ENCODE measurements at places on chromosomes 11 and 22. TPM values are rescaled to one million over a fixed set of nuclear protein-coding genes. Genes with fewer than 3 reads are reported as not detected.

MMP12 gene
- not detected for polyA plus RNA-seq

- DNase-seq = no peak
These were observed 13.4 kb downstream of the IFT46 start for GRCh38 chr11:118552341-118552740.

DNA sequence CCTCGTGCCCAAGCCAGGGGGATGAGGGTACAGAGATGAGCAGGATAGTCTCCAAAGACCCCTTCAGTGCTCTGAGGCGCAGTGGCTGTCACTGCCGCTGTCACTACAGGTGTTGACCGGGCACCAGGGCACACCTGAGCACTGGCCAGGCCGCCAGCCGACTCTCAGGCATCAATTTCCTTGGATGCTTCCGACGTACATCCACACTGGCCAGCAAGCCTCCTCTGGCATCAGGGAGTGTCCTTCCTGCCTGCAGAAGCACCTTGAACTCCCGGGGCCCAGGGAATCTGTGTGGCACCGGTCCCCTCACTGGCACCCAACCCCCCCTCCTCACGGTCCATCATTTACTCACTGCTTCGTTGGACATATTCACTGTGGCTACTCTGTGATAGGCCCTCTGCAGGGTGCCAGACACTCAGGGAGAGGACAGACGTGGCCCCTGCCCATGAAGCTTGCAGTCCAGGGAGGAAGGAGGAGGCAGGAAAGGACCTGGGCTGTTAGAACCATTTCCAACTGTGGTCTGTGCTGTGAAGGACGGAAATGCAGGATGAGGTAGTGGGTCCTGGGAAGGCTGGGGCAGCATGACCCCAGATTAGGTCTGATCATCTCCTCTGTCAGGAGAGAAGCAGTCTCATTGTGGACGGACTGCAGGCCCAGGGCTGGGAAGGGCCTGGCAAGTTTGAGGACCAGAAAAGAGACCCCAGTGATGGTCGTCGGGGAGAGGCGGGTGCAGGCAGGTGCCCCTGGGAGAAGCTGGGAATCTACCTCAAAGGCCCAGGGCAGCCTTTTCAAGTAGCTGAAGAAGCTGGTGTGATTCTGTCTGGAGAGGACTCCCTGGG lies 46.3 kb upstream of the ANO1 start:
- no peak for DNase-seq

DNA sequence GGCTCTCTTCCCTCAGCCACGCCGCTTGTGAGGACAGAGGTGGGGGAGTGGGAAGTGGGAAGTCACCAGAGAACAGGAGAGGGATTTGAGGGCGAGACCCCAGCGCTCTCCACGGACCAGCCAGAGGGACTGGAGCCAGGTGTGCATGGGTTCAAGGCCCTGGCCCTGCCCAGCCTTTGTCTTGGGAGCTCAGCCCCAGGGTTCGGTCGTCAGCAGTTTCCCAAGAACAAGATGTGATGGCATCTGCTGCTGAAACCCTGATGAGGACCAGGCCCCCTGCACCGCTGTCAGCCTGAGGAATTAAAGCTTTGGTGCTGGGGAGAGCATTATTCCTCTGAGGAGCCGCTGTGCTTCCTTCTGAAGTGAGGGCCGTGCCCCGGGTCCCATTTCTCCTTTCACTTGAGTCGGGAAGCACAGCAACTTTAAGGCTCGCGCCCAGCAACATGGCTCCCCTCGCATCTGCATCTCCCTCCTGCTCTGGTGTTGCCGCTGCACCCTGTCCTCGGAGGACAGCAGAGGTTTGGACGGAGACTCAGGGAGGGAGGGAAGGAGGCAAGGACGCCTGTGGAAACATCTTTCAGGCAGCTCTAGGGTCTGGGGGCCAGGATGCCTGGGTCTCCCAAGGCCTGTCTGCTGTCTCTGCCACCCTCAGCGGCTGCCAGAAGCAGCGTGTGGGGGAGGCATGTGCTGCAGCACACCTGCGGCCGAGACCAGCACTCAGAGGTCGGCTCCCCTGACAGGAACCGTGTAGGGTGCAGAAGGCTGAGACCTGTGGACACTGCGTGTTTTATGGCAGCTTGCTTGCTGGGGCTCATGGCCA lies 3.8 kb downstream of the IFITM5 start:
- no peak for DNase-seq

GRCh38 chr11:82003671-82004515 lies 729.8 kb downstream of the FAM181B start:
- DNase-seq = no peak

DNA sequence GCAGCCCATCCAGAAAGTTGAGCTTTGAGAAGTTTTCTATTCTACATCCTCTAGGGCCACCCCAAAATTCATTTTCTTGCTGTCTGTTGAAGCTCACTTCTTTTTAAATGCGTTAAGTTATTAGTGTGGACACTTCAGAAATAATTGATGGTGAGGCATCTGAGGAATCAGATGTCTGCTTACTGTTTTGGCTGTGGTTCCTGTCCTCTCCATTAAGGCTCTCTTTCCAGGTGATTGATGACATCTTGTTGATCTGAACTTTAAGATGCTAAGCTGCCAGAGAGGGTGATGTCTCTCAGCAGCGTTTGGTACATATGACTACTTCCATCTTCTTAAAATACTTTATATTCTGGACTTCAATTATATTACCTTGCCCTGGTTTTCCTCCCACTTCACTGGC lies 45.2 kb downstream of the FAT3 start:
- DNase-seq = no peak

RBM14 gene
- 140 TPM for polyA plus RNA-seq

DNA sequence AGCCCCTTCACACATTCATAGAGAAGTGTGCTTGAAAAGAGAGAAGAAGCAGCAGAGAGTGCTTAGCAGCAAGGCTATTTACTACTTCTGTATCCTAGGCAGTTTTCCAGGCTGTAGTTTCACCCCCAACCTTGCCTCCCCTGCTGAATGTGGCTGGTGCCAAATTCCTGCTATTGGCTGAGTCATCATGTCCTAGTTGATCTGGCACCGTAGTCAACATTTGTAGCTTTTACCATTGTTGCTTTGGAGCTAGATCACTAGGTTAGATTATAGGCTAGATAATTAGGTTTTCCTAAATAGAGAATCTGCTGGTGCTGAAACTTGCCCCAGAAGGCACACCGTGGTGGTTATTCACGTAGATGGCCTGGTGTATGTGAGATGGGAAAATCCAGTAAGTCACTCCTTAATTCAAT lies 32.7 kb downstream of the ARHGAP42 start:
- no peak for DNase-seq

MRGPRF gene
- not detected for polyA plus RNA-seq

DNA sequence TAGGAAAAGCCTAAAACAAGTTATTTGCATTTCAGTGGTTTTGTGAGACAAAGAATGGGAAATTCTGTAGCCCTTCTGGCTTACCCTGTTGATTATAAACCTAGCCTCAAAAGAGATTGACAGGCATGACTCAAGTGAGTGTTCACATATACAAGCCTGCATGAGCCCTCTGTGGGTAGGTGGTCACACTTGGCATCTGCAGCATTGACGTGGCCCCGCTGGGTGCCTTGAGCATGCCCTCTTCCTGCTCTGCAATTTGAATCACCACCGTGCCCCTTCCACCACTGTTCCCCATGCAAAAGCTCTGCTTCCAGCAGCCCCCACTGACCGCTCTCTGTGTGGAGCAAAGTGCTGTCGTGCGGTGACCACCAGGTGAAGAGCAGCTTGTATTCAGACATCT lies 21.0 kb upstream of the ADSL start:
- no peak for DNase-seq

GRCh38 chr11:43941257-43941994 lies 1.0 kb upstream of the C11orf96 start:
- DNase-seq = no peak

RFPL1 gene
- polyA plus RNA-seq = not detected

C11orf97 gene
- polyA plus RNA-seq = not detected

DNA sequence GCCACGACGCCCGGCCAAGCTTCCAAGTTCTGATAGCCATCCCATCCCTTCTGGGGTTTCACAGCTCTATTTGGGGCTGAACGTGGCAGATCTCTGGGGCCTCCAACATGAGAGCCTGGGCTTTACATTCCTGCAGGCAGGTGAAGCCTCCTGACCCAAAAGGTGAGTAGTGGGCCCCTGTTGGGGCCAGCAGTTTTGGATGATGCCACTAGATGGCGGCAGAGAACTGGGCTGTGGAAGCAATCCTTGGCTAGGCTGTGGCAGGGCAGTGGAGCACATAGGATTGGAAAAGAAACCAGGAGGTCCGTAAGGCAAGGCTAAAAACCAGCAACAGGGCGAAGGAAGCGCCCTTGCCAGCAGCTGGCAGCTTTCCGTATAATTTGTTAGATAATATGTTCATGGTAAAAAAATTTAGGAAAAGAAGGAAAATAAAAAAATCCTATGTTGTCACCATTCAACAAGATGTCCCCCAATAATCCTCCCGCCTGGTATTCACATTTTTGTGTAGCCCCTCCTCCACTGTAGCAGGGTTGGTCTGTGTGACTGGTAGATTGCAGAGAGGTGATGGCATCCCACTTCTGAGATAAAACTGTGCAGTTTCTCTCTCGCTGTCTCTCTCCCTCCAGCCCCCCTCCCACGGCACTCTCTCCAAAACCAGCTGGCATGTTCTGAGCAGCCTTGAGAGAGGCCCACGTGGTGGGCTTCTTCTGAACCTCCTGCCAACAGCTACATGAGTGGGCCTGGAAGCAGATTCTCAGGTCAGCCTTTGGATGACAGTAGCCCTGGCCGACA lies 43.6 kb upstream of the OR4B1 start:
- DNase-seq = no peak

GRCh38 chr11:17496406-17496805 lies 19.8 kb upstream of the ABCC8 start:
- DNase-seq = no peak

DNA sequence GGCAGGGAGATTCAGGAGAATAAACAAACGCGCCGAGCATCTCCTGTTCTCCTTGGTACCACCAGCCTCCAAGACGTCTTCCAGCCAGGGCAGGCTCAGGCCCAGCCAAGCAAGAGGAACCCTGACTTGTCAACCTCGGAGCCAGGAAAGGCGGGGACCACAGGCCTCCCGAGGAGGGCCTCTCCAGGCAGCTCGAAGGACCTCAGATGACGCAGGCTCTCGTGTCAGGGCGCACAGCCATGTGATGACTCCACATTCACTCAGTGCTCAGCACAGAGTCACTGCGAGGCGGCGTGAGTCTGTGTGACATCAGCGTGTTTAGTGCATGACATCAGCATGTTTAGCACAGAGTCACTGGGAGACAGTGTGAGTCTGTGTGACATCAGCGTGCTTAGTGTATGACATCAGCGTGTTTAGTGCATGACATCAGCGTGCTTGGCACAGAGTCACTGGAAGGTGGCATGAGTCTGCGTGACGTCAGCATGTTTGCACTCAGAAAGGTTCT lies 241.4 kb downstream of the BRD1 start:
- no peak for DNase-seq

- no peak for DNase-seq
These were observed 740 bp downstream of the FADS1 start for GRCh38 chr11:61815790-61816735.

- DNase-seq = no peak
These were observed 4.5 kb upstream of the TP53I11 start for GRCh38 chr11:44955015-44955738.

GRCh38 chr11:76436020-76436419 lies 8.8 kb upstream of the EMSY start:
- DNase-seq = no peak

TM7SF2 gene
- 57.7 TPM for polyA plus RNA-seq

DNA sequence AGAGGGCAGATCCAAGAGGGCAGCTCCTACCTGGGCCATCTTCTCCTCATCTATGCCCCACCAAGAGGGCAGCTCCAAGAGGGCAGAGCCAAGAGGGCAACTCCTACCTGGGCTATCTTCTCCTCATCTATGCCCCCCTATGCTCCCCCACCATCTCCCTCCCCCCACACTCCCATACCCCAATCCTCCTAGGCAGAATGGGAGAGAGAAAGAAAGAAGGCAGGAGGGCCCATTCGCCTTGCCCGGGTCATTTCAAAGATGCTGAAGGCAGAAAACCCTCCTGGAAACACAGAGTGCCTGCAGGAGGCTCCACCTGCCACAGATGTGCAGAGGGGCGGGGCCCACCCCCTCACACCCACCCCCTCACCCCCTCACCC lies 78.5 kb downstream of the BUD13 start:
- no peak for DNase-seq

DNA sequence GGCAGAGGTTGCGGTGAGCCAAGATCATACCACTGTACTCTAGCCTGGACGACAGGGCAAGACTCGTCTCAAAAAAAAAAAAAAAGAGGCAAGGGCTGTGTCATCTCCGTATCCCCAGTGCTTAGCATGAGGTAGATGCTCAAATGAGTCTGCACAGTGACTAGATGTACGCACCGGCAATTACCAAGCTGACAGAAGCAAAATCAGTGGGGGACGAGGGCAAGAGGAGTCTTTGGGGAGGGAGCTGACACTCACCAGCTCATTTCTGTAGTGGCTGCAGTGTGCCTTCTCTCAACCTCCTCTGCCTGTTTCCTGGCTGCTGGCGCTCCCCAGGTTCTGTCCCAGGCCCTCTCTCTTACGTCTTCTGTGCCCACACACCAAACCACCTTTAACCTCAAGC lies 69.9 kb downstream of the PACSIN2 start:
- no peak for DNase-seq

- no peak for DNase-seq
These were observed 56.1 kb downstream of the MED15 start for GRCh38 chr22:20563466-20563906.

TRIM22 gene
- 193 TPM for polyA plus RNA-seq

- no peak for DNase-seq
These were observed 18.4 kb upstream of the CTSC start for GRCh38 chr11:88355887-88356286.

GRCh38 chr11:61384271-61385242 lies 7.8 kb upstream of the TMEM216 start:
- DNase-seq = no peak

PNPLA3 gene
- not detected for polyA plus RNA-seq

GRCh38 chr11:64048042-64048854 lies 12.5 kb downstream of the FLRT1 start:
- no peak for DNase-seq

- DNase-seq = no peak
These were observed 247.0 kb upstream of the SESN3 start for GRCh38 chr11:95478003-95478402.

GLYATL2 gene
- 0.26 TPM for polyA plus RNA-seq

- DNase-seq = no peak
These were observed 113.1 kb upstream of the TTC12 start for GRCh38 chr11:113201054-113201818.

GRCh38 chr22:23691748-23692423 lies 1.1 kb downstream of the RGL4 start:
- no peak for DNase-seq

MUC5B gene
- polyA plus RNA-seq = not detected

GRCh38 chr22:26169315-26170111 lies at the start of gene SEZ6L:
Gene SEZ6L (plus strand): TSS chr22:26169462. CDS start chr22:26169670, 208 bp downstream.
- DNase-seq = no peak
